GM06990 (cell line): ENCODE measurements at places on chromosomes 3 and 15.

GRCh38 chr15:62691008-62691407 lies 351.5 kb upstream of the TPM1 start:
- no peak for DNase-seq

- DNase-seq = no peak
These were observed 220.8 kb upstream of the TPRG1 start for GRCh38 chr3:188950832-188951489.

GRCh38 chr15:72179950-72180581 lies 17.5 kb downstream of the GRAMD2A start:
- no peak for DNase-seq

- DNase-seq = no peak
These were observed 71.4 kb upstream of the P3H2 start for GRCh38 chr3:190192087-190192486.

DNA sequence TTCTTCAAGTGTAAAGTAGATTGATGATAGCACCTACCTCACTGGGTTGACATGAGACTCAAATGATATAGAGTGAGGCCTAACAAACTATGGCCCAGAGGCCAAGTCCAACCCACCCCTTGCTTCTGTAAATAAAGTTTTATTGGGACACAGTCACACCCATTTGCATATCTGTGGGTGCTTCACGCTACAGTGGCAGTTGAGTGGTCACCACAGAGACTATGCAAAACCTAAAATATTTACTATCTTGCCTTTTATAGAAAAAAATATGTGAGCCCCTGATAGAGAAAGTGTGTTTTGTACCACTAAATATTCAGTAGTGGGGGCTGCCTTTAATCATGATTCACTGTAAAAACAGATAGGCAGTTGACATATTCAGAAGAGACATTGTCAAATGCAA lies 38.0 kb downstream of the ACAN start:
- DNase-seq = no peak

DNA sequence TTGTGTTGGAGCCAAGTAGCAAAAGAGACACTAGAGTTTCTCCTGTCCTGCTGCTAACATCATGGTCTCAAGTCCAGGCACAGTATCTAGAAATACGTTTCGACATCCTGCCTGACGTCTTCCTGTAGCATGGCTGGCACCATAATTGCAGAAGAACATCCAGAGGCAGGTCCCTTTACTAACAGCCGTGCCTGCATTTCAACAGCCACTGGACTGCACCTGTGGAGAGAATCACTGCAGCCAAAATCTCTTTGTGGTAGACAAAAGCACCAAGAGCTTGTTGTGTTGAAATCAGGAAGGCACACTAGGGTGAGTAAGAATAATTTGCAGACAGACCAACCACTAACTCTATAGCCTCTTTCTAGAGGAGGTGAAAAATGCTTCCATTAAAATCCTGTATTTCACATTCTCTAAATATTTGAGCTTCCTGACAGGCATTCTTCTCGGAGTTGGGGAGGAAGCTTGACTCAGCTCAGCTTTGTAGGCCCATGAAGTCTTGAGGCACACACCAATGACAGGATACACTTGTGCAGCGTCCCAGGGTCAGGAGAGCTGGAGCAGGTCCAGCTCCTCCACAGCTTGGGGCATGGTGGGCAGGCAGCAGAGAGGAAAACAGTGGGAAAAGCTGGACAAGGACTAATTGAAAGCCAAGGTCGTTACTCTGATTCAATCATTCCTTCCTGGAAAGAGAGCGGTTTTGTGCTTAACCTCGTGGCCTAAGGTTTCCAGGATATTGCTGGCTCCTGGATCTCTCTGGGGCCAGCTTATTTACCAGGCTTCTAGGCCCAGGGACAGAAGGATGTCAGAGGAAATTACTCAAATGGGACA lies 244.9 kb downstream of the FAM43A start:
- DNase-seq = no peak

DNA sequence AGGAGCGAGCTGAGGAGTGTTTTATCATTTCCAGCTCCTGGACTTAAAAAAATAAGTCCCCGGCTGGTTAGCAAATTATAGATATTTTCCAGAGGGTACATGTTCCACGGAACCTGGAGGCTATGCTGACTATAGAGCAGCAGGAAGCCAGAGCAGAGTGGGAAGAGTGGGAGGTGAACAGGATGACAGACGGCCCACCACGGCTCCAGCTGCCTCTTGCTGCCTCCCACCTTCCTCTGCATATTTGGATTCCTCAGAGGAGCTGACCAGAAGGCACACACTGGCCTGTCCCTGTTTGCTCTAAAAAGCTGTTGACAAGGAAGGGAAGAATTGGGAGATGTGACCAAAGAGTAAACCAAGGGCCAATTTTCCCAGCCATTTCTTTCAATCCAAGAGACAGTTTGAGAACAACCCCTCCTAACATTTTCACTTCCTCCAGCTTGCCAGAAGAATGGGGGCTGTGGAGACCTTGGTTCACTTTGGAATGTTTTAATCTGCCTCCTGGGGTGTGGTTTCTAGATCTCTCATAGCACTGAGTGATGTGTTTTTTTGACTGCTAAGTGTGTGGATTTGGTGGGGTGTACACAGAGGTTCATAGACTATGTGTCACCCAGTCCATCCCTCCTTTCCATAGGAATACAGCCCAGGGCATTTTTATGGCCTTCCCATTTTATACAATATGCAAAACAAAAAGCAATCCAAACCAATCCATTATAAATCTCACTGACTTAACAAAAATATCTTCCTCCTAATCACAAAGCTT lies 36.8 kb downstream of the HGD start:
- DNase-seq = no peak

GRCh38 chr15:79431636-79432344 lies at the start of gene MINAR1:
MINAR1 (plus strand) TSS chr15:79432336; CDS start chr15:79456148, 23,812 bp downstream.
- DNase-seq = peak; percentile 20

DNA sequence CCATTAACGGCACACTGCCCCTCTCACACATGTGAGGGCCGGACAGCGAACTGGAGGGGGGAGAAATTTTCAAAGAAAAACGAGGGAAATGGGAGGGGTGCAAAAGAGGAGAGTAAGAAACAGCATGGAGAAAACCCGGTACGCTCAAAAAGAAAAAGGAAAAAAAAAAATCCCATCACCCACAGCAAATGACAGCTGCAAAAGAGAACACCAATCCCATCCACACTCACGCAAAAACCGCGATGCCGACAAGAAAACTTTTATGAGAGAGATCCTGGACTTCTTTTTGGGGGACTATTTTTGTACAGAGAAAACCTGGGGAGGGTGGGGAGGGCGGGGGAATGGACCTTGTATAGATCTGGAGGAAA lies 1.5 kb downstream of the SOX2 start:
- no peak for DNase-seq

- peak; percentile 76 for DNase-seq
These were observed 84.8 kb downstream of the PPCDC start for GRCh38 chr15:75107908-75108838.

GRCh38 chr15:87949575-87950223 lies 306.8 kb downstream of the NTRK3 start:
- DNase-seq = no peak

DNA sequence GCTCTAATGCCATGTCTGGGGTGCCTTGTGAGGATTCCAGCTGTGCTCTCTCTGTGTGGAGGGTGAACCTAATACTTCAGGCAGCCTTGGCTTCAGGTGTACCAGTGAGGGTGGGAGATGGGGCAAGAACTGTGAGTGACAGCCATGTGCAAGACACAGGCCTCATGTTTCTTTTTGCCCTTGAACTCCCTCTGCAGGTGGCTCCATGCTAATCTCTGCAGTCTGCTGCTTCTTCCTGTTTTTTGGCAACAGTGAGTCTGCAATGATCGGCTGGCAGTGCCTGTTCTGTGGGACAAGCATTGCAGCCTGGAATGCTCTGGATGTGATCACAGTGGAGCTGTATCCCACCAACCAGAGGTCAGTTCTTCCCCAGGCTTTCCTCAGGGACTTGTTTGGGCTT lies 189.3 kb downstream of the SV2B start:
- no peak for DNase-seq

GRCh38 chr15:40466426-40467260 lies 4.1 kb upstream of the CHST14 start:
- DNase-seq = no peak

DNA sequence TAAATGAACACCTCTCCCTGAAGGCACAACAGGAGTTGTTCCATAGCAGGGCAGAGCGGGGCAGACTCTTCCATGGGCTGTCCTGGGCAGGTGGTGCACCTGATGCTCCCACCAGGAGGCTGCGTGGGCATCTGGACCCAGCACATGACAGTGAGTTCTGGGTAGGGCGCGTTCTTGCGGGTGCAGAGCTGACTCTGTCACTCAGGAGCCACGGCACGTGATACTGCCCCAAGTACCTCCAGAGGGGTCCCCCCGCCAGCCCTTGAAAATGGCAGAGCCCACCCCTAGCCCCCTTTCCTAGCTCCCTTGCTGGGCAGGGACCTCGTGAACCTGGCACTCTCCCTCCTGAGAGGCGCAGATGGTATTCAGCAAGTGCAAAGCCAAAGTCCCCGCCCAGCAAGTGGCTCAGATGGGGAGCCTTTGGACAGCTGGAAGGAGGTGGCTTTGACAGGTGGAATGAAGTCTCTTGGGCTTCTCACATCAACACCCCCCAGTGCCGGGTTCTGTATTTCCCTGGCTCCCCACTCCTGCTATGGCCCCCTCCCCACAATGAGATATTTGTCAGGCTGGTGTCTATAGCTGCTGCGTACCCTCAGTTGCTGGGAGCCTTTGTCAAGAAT lies 172.1 kb downstream of the TBC1D2B start:
- no peak for DNase-seq

DNA sequence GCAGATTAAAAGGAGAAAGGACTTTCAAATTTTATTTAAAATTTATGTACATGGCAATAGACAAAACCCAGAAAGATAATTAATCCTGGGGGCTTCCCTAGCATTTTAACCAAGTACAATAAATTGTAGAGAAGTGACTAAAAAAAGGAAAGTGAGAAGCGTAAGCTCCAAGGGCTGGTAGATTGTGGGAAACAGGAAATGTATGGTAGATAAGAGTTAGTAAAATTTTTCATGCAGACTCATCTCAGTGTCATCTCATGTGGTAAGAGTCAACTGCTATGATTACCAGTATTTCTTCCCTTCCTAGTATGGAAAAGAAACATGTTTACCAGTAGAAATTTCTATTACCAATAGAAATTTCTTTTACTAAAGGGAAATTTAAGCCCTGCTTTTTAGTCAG lies 464.3 kb upstream of the AGTR1 start:
- DNase-seq = no peak

GRCh38 chr3:87082796-87083440 lies 92.0 kb upstream of the VGLL3 start:
- no peak for DNase-seq

DNA sequence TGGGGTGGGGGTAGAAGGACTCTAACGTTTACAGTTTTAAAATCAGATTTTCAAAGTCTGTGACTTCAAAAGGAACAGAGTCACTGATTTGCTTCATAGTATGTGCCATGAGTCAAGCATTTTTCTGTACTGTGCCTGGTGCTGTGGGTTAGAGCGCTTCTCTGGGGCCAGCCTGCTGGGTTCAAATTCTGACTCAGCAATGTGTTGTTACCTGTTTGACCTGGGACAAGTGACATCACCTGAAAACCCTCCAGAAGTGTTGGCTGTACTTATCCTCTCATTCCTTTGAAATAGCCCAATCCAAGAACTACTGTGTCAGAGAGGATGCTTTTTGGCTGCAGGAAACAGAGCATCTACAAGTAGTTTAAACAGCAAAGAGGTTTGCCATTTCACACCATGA lies 101.7 kb downstream of the LSM3 start:
- no peak for DNase-seq

- DNase-seq = no peak
These were observed 40.3 kb downstream of the CHL1 start for GRCh38 chr3:236881-237280.

- no peak for DNase-seq
These were observed 22.7 kb upstream of the CHRNB4 start for GRCh38 chr15:78663703-78664102.

GRCh38 chr3:33099109-33099645 lies 2.2 kb upstream of the GLB1 start:
- no peak for DNase-seq

DNA sequence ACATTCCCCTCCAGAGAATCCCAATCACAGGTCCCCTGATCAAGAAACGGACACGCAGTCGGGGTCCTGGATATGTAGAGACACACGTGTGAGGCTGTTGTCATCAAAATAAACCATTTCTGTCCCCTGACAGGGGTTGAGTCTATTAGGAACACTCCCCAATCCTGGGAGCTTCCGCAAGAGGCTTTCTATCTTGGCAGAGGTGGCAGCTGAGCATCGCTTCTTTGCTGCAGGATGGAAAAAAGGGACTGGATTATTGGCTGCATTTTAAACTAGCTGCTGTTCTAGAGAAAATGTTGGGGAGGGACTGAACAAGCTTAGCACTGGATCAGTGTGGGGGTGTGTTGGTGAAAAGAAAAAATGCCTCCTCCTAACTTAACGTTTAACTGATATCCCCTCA lies 2.5 kb upstream of the CNTN4 start:
- DNase-seq = no peak

GRCh38 chr3:194124193-194124592 lies 11.8 kb upstream of the HES1 start:
- no peak for DNase-seq

GRCh38 chr3:186589856-186590579 lies 19.5 kb downstream of the DNAJB11 start:
- DNase-seq = no peak

DNA sequence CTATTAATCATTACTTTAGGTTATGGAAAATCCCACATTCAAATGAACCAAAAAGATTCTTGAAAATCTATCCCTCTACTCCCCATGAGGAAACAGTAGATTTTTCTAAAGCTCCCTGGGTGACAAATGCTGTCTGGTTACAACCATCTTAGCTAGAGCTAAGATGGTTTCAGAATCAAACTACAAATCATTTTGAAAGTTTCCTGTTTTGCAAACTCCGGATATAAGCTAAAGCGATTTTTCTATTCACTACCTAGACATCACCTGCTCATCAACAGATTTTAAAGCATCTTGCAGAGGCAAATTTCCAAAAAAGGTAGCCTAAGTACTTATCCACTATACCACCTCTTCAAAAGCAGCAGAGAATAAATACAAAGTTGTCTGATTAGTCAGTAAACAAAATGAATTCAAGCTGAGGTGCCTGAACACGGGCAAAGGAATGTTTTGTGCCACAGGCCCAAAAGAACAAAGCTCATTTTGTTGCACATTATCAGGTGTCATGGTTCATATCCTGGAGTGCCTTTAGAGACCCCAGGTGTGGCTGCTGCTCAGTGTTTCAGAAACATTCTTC lies 204.9 kb downstream of the TNIK start:
- peak; percentile 63 for DNase-seq

- DNase-seq = no peak
These were observed 144.7 kb upstream of the DPH6 start for GRCh38 chr15:35690698-35691116.

- no peak for DNase-seq
These were observed 41.5 kb downstream of the TMEM41A start for GRCh38 chr3:185457376-185457775.

DNA sequence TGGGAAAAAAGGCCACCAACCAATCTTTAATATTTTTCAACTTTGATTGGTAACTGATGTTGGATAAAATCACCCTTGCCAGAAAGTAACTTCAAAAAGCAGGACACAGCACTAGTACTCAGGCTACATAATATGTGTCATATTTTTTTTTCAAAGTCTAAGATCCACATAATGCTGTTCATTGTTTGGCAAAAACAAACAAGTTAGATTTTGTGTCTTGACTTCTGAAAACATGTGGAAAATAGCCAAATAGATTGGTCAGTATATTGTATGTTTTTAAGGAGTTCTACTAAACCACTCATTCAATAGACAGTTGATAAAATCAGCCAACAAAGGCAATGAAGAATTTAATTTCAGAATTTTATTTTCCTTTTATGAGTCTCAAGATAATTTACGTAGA lies 111.7 kb upstream of the CCDC54 start:
- DNase-seq = no peak

GRCh38 chr15:45548753-45549520 lies 26.4 kb upstream of the SLC30A4 start:
- DNase-seq = no peak

GRCh38 chr15:61725251-61725650 lies 335.0 kb downstream of the VPS13C start:
- DNase-seq = no peak
